ENCODE measurements at places on chromosomes 16 and 17.

DNA sequence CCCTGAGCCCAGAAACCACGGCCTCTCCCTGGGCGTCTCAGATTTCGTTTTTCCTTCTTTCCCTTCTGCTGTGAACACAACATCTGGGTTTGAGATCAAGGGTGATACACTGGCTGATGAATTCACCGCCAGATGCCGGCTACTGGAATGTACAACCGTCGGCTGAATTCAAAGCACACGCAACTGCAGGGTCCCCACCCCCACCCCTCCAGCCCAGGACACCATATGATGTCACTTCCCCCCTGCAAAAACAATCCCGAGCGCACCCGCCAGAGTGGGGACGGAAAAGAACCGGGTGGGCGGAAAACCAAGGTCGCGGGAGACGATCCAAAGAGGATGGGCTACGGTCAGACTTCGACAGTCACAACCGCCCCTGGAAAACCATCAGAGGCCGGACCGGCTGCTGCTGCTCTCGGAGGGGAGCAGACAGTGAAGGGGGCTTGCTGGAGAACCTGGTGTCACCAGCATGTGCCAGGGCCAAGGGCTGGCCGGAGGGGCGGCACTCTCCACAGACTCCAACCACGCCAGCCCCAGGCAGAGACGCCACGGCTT, 23.3 kb downstream of the CEP295NL start:
- DNase-seq, result no peak

- no peak for DNase-seq
Observed at GRCh38 chr16:89315791-89316581, 98.5 kb downstream of the ZNF778 start.

DNA sequence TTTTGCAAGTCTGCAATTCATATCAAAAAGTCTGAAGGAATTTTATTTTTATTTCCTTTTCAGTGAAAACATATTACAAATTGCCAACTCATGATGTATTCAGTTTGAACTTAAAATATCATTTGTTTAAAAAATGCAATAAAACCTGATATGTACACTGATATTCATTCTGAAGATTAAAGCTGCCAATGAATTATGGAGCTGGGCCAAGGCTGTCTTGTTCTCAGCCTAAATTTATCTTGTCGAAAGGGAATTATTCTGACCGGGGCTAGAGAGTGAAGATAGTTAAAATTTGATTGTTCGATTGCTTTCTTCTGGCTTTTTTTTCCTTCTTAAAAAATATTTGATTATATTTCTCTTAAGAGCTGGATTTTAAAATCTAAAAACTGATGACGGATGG, 54.0 kb upstream of the RBFOX1 start:
- no peak for DNase-seq

DNA sequence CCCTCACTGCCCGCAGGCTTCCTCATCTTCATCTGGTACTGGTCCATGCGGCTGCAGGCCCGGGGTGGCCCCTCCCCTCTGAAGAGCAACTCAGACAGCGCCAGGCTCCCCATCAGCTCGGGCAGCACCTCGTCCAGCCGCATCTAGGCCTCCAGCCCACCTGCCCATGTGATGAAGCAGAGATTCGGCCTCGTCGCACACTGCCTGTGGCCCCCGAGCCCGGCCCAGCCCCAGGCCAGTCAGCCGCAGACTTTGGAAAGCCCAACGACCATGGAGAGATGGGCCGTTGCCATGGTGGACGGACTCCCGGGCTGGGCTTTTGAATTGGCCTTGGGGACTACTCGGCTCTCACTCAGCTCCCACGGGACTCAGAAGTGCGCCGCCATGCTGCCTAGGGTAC, 4.7 kb upstream of the ADGRG3 start:
- no peak for DNase-seq
